ENCODE measurements at places on chromosomes 4 and X.

DNA sequence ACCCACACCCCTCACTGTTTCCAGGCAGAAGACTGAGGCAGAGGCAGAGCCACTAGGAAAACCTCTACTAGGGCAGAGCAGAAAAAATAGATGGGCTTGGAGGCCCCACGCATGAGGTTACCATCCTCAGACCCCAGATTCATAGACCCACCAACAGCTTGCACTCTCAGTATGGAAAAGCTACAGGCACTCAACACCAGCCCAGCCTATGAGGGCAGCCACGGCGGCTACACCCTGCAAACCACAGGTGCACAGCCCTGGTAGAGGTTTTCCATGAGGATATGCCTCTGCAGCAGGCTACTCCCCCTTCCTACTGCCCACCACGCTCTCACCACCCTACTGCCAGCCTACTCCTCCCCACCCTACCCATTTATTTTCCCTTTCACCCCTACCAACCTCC is 235.1 kb downstream of the CWH43 start:
- DNase-seq: no peak

GRCh38 chr4:12897954-12898353 is 586.2 kb downstream of the RAB28 start:
- no peak for DNase-seq

DNA sequence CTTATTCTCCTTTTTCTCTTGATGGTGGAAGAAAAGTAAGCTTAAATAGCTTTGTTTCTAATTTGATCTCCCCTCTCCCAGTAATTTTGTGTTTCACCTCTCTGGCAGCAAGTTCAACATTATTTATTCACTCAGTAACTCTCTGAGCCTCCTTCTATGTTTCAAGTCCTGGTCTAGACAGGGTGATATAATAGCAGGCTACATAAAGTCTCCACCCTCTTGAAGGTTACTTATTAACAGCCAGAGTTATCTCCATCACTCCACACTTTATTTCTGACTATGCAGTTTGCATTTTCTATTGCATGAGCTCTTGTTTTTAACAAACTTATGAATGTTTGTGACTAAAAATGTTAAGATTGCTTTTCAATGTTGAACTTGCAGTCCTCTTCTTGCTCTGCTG is 17.8 kb upstream of the ANOS1 start:
- DNase-seq: no peak

- DNase-seq: no peak
Observed at GRCh38 chrX:45584717-45585116, 384.0 kb upstream of the DIPK2B start.

All from NCI-H69 (cell line).